Ascending aorta (tissue), 2 donors: ENCODE measurements at places on chromosomes 1 and 21. TPM values are rescaled to one million over a fixed set of nuclear protein-coding genes. Genes with fewer than 3 reads are reported as not detected.

DNA sequence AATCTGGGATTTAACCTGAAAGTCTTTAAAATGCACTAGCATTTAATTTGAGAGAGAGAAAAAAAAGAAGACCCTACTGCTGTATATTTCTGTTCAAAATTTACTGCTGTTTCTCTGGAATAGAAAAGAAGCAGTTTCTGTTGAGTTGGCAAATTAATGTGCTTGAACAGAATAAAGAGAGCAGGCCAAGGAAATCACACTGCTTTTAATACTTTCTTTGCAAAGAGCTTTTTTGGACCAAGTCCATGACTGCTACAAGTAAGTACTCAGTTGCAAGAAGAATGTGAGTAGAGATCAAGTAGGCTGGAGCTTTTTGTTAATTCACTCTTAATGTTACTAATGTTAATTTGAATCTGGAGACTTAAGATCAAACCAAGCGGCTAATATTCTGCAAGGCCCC, 336.2 kb upstream of the SGIP1 start:
- no peak for DNase-seq

DNA sequence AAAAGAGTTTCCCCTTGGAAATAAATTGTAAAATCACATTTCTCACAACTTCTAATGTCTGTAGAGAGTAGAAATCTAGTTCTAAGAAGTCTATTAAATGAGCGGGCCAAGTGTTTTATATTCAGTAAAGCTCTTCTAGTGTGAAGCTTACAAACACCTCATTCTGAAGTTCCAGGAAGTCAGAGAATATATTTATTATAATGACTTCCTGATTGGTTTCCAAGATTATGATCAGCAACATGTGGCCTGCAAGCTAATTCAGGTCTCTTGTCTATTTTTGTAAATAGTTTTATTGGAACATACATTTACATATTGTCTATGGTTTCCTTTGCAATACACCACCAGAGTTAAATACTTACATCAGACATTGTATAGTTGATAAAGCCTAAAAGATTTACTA, 603.9 kb downstream of the AMY1C start:
- no peak for DNase-seq

- DNase-seq, result no peak
Measured at GRCh38 chr1:179808503-179808902, 65.4 kb downstream of the FAM163A start.

DNA sequence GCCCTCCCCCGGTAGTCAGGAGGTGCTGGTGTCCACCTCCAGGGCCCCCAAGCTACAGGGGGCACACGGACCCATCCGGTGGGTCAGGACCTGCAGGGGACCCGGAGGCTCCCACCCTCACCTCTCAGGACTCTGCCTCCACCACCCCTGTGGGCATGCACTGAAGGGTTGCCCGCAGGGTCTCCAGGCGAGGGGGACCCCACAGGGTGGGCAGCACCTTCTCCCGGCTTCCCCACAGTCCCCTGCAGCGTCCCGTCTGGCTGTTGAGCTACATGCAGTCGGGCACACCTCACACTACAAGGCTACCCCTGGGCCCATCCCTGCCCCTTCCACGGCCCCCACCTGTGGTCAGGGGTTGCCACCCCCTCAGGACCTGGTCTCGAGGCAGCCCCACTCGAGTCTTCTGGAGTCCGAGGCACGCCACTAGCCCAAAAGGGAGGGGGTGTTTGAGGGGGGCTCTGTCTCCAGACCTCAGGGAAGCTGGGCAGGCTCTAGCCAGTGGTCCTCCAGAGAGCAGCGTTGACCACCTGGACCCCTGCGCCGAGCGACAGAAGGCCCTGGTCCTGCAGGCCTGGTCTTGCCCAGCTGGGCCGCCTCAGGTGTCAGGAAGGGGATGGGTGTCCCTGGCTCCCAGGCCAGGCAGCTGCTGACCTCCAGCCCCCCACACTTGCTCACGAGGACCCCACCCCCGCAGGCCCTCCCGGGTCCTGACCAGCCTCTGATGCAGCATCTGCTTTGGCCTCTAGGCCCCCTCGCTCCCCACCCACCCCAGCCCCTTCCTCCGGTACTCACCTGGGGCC, 9.6 kb downstream of the PARS2 start:
- DNase-seq, result no peak

DNA sequence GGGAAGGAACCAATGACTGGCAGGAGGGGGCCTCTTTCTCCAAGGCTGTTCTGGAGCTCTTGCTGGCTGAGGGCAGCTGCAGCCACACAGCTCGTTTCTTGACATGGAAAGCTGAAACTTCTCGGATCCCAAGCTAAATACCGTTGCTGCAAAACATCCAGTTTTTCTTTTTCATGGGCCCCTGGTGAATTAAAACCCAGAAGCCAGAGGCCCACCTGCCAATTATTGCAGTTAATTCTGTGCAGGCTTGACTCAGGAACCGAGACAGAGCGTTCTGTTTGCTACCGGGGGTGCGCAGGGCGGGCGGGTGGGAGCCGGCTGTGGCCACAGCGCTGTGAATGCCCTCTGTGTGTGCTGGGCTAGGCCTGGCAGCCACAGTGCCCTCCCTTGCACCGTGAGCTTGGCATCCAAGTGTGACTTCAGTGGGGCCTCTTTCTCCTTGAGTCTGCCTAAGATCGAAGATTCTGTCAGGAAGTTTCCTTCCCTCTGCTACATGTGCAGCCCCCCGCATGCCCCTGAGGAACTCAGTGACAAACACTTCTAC, 19.9 kb upstream of the KCNE2 start:
- DNase-seq, result peak; percentile 16

GRCh38 chr1:78561856-78562255, 58.4 kb upstream of the IFI44L start:
- no peak for DNase-seq

DNA sequence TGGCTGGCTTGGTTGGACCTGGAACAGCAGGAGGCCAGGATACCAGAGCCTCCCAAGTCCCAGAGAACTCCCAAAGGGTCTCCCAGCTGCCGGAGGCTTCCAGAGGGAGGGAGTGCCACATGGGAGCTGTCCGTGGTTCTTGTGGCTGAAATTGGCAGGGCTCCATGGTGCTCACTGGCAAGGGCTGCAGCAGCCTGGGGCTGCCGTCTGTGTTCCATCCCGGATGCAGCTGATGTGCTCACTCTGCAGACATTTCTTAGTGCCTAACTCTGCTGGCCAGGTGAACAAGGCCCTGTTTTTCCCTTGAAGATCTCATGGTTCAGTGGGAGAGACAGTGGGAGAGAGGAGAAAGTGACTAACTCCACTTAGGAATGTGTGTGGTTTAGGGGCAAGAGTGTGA, 261.1 kb downstream of the CAMTA1 start:
- peak; percentile 48 for DNase-seq

GRCh38 chr1:17030206-17030605, 18.5 kb upstream of the ATP13A2 start:
- no peak for DNase-seq

GRCh38 chr1:17759114-17759513, 4.0 kb downstream of the ACTL8 start:
- no peak for DNase-seq

DNA sequence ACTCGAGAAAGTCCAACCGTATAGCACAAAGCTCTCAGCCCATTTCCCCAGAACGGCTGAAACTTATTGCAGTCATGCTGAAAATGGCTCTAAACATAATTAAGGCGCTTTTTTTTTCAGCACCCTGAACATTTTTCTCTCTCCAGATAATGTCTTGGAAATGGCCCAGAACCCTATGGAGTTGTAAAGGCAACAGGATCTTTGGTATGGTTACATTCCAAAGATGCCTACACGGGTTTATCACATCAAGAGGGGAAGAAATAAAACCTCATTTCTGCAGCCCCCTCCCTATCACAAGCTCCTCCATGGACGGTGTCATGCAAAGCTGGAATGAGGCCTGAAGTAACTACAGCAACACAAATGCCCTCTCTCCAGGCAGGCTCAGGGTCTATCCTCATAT, 126.4 kb upstream of the GALNT2 start:
- DNase-seq, result no peak

DNA sequence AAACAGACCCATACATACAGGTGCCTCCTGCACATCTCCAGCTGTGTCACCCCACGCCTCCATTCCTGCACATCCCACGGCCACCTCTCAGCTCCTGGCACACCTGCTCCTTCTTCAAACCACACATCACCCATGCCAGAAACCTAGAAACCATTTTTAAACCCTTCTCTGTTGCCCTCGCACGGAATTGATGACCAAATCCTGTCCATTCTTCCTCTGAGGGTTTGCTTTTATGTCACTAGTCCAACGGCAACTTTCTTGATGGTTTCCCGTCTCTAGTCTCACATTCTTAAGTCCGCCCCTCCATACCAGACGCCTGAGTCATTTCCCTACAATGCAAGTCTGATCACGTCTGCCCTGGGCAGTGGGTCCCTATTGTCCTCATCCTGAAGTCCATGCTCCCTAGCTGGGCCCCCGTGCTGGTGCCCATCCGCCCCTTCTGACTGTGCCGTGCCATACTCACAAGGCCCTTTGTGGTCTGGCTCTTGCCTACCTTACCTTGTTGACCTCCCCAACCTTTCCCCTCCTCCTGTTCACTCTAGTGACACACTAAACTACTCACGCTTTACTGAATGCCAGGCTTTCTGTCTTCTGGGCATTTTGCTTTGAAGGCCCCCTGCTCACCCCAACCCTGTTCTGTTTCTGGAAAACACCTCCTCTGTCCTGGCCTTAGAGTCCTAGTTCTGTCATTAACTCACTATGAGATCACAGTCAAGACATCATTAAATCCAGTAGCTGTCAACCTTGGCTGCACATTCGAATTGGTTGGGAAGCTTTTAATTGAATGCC, 17.6 kb downstream of the SLC2A1 start:
- peak; percentile 91 for DNase-seq

DNA sequence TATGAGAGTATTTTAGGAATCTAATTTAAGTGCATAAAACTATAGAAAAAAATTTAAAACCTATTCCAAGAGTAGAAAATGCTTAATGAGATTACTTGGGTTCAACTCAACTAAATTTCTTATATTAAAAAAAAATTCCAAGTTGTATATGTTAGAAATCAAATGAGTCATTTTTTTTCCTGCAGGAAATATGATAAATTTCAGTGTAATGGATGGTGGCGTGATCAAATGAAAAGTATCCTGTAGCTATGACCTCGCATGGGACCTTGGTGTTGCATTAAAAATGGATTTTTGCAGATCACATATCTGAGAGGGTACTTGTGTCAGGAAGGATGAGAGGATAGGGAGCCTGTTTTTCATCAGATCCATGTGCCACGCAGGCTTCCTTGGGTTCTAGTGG, 17.9 kb downstream of the ATP5PO start:
- DNase-seq, result no peak

DNA sequence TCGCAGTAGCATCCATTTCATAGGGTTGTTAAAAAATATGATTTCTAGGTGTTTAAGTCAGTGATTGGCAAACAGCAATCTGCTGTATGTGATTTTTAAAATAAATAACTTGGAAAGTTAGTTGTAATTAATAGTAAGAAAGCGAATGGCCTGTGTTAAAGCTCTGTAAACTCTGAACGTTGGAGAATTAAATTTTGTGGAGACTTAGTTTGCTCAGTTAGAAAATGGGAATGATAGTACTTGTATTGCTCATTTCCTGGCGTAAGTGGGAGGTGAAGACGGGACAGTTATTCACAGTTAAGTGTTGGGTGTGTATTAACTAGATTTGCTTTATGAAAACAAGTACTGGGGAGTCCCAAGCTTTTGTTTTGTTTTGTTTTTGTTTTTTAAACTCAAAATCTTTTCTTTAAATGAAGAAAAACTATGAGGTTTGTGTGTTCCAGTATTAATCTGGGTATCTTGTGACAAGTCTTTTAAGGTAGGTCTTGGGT, 995 bp downstream of the CACYBP start:
- no peak for DNase-seq

DNA sequence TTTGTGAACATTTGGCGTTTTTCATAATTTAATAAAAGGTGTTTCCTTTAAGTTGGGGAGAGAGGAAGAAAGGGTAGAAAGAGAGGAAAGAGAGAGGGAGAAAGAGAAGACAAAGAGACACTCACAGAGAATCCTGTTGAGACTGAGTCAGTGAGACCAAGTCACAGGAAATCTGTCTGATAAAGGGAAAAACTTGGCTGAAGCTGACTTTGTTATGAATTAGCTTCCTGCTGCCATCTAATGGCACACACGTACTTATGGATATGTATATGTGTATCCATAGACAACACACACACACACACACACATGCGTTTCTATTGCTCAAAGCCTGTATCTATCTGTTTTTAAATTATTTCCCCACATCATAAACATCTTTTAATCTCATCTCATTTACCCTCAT, 42.5 kb upstream of the DISC1 start:
- DNase-seq, result no peak

DNA sequence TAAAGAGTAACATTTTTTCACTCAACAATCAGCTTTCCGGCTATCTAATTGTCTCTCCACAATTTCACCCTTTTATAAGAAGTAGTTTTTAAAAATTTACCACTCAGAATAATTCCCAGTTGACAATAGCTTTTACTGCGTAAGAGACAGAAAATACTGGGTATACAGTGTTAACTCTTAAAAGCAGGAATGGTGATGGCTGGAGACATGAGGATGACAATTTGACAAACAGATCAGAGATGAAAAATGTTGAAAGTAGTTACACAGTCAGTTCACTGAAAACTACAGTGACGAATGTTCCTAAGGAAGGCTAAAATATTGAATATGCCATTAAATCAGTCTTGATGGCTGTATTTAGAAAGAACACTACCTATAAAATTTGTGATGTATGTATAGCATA, 1146.8 kb upstream of the B3GALT2 start:
- no peak for DNase-seq

GRCh38 chr1:241738284-241739078, 86.4 kb downstream of the WDR64 start:
- no peak for DNase-seq

GRCh38 chr1:11944358-11944931, 9.9 kb downstream of the PLOD1 start:
- DNase-seq, result no peak

The ALX3 gene
- total RNA-seq, result not detected

The AUNIP gene
- not detected for total RNA-seq

The FAM131C gene
- 0.21 TPM for total RNA-seq

The DNALI1 gene
- total RNA-seq, result 2.2 TPM

The CHAF1B gene
- total RNA-seq, result 0.43 TPM
